ENCODE measurements at places on chromosomes 5 and 9. TPM values are rescaled to one million over a fixed set of nuclear protein-coding genes. Genes with fewer than 3 reads are reported as not detected.

The PCDHAC2 gene
- 0.10 TPM for total RNA-seq

The PCDHB7 gene
- total RNA-seq, result 0.05 TPM

The SGCD gene
- total RNA-seq, result not detected

- no peak for DNase-seq
Measured at GRCh38 chr5:107424491-107424890, 246.2 kb downstream of the EFNA5 start.

- DNase-seq, result no peak
Measured at GRCh38 chr5:154285661-154286408, 95.3 kb downstream of the GALNT10 start.

GRCh38 chr5:143426437-143426991, 23.0 kb upstream of the NR3C1 start:
- no peak for DNase-seq

- no peak for DNase-seq
Measured at GRCh38 chr5:170533383-170533782, 29.6 kb downstream of the KCNIP1 start.

DNA sequence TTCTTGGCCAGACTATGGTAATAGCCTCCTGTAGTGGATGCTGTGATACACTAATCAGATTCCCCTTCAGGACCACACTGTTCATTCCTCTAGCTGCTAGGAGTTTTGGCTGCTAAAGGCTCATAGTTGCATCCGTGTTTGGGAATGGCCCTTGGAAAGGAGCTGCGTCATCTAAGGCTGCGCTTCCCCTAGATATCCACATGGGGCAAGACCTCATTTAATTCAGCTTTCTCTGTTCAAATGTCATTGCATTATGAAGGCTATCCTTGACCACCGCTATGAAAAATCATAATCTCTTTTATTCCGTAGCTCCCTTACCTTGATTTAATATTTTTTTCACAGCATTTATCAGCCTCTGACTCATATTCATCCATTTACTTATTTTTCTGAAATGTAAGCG, 258.3 kb upstream of the NR4A3 start:
- peak; percentile 23 for DNase-seq
